ENCODE measurements at places on chromosomes 3 and 15.

- no peak for DNase-seq
Measured at GRCh38 chr15:58462973-58463663, 31.3 kb downstream of the LIPC start.

DNA sequence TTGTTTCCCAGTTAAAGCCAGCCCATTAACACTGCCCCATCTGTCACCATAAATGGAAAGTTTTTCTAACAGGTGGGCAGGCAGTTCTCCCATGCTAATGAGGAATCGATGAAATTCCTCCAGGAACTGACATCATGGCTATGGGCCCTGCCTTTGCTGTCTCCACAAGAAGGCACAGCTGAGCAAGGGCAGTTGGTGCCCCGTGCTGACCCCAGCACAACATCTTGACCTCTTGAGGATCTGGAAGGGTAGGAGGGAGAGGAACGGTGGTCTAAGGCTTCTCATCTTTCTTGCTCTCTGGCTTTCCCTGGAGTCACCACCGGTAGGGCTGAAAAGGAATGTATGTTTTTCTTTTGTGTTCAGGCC lies 46.7 kb downstream of the CHCHD6 start:
- no peak for DNase-seq

DNA sequence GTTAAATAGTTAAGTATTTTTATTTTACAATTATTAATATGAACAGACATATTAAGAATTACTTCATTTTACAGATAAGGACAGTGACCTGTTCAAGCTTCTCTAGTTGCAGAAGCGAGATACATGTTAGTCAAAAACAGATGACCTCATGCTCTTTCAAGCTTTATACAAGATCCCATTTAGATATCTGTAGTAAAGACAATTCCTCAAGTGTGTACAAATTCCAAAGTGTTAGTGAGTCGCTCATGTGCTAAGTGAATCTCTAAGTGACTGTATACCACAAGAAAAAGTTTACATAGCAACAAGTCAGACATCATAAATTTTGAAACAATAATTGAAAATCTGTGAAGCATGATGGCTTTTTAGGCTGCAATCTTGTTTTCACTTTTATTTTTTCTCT lies 293.8 kb downstream of the ROBO1 start:
- peak; percentile 1 for DNase-seq

DNA sequence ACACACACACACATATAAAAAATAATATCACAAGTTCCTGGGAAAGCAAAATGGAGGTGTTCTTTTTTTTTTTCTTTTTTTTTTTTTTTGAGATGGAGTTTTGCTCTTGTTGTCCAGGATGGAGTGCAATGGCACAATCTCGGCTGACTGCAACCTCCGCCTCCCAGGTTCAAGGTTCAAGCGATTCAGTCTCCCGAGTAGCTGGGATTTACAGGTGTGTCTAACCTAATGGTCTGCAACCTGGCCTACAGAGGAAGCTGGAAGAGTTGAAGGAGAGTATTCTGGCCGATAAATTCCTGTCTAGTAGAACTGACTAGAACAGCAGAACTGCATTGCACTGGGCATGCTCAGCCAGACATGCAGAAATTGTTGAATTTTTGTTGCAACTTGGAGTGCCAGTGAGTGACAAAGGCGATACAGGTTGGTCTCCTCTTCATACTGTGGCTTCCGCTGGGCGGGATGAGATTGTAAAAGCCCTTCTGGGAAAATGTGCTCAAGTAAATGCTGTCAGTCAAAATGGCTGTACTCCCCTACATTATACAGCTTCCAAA lies 22.4 kb upstream of the EIF4A2 start:
- DNase-seq: no peak

DNA sequence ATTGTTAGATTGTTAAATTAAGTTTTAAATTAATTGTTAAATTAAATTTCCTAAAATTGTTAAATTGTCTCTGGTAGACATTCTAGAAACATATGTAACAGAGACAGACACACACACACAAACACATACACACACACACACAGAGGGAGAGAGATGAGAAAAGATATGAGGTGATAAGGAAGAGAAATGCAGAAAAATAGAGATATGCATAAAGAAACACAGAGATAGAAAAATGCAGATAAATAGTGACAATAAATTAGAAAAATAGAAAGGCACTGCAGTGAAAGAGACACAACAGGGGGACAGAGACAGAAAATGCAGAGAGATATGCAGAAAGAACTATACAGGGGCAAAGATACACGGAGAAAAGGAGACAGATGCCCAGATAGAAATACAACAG lies 25.1 kb upstream of the GOLGA8B start:
- DNase-seq: no peak

GRCh38 chr15:48976444-48977088 lies 12.8 kb upstream of the SHC4 start:
- DNase-seq: no peak

Data from ELR (cell line).